Endothelial cell of umbilical vein (primary cell): ENCODE measurements at places on chromosomes 7 and 10.
A peak's percentile ranks its signal among the peaks of the same experiment; 100 is the strongest.

GRCh38 chr10:103583871-103584215 is 90.3 kb downstream of the NEURL1 start:
- DNase-seq, result no peak

DNA sequence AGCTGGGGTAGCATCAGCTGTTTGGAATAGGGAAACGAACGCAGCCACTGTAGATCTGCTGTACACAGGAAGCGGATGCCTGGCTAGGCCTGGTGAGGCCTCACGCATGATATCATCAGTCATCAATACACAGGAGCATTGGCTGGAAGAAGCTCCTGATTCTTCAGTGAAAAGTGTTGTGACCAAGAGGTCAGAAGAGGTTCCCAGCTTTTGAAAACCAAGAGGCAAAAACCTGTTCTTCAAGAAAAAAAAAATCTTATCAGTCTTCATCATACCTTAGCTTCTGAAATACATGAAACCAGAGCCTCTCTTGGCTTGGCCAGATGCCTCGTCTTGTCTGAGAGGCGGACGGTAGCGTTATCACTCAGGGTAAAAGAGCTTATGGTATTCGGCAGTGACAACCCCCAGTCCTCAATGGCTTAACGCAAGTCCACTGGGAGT is 139.3 kb upstream of the TCF7L2 start:
- no peak for DNase-seq

DNA sequence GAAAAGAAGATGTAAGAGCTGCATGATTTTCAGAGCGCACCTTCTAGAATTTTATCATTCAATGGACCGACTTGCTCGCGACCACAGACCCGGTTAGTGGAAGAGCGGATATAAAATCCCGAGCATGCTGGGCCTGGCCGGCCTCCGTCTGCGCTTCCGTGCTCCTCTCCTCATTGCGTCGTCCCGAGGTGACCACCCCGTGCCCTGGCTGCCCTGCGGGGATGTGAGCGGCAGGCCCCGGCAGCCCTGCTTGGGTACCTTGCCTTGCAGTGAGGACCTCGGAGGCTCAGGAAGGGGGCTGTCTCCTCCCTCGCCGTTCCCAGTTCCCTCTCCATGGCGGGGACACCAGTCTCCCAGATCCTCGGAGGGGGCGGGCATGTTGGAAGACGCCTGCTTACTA is 330.9 kb upstream of the SHH start:
- no peak for DNase-seq

DNA sequence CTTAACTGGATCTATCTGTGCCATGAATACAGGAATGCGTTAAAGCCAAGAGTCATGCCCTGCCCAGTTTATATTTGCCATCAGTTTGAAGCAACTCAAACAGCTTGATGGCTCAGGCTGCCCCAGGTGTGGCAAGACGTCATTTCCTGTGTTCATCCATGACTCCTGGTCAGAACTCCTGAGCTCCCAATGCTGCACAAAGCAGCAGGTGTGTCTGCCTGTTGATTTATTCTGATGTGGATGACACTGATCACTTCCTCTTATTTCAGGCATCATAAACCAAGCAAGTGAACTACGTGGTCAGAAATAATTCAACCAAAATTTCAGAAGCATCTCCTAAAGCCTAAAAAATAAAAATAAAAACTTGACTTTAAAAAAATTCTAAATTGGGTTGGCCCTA is 68.5 kb downstream of the EZH2 start:
- no peak for DNase-seq

GRCh38 chr10:44261296-44261695 is 123.6 kb downstream of the CXCL12 start:
- DNase-seq, result no peak

DNA sequence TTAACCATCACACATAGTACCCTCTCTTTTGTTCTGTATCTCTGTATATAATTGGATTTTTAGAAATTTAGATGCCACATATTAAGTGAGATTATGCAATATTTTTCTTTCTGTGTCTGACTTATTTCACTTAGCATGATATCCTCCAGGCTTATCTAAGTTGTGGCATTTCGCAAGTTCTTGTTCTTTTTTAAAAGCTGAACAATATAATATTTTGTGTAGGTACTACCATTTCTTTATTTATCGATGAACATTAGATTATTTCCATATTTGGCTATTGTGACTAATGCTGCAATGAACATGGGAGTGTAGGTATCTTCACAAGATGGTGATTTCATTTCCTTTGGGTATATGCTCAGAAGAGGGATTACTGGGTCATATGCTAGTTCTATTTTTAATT is 295.0 kb downstream of the SUGCT start:
- no peak for DNase-seq

DNA sequence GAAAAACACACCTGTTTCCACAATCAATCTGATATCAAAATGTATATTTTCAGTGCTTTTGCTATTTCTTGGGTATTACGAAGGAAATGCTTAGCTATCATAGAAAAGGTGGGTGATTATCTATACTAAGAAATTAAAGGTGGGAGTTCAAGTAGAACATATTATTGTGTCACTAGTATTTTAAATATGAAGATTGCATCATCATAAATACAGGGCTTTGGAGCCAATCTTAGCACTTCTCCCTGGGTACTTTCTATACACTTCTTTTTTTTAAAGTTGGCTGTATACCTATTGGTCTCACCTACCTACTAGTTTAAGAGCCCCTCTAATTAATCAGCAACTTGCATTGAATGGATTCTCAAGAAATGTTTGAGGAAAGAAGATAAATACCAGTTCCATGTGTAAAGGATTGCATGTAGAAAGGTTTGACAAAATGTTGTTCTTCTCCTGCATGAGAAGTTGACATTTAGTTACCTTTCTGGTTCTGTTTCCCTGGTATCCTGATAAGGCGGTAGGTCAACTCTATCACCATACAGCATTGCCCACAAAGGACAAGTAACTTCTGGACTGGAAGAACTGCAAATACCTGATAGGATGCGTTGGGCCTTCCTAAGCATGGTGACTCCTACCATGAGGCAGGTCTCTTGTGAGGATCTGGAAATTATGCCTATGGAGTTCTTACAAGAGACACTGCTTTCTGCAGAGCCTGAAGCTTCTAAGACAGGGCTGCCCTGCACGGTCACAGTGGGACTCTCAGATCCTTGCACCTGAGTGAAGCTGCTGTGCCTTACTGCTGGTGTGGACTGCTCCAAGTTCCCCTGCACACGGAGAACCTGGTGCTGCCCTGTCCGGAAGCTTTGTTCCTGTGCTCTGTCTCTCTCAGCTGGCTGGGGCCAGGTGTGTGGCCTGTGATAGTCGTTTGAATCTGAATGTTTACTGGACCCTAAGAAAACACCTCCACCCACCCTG is 32.1 kb upstream of the PDSS1 start:
- DNase-seq, result no peak

DNA sequence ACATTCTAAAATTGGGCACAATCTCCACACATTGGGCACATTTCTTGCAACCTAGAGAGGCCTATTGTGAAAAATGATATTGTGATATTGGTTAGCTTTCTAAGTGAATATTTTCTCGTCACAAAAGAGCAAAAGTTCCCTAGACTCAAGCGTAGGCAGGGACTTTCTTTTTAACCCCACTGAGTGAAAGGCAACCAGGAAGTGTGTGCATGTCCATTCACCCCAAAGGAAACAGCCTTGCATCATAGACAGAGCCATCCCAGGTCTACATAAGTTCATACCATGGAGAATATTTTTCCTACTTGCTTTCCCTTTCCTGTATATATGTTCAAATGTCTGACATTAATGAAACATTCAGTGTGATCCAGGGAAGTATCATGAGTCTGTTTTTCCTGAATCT is 84.2 kb upstream of the AGBL3 start:
- DNase-seq, result no peak

DNA sequence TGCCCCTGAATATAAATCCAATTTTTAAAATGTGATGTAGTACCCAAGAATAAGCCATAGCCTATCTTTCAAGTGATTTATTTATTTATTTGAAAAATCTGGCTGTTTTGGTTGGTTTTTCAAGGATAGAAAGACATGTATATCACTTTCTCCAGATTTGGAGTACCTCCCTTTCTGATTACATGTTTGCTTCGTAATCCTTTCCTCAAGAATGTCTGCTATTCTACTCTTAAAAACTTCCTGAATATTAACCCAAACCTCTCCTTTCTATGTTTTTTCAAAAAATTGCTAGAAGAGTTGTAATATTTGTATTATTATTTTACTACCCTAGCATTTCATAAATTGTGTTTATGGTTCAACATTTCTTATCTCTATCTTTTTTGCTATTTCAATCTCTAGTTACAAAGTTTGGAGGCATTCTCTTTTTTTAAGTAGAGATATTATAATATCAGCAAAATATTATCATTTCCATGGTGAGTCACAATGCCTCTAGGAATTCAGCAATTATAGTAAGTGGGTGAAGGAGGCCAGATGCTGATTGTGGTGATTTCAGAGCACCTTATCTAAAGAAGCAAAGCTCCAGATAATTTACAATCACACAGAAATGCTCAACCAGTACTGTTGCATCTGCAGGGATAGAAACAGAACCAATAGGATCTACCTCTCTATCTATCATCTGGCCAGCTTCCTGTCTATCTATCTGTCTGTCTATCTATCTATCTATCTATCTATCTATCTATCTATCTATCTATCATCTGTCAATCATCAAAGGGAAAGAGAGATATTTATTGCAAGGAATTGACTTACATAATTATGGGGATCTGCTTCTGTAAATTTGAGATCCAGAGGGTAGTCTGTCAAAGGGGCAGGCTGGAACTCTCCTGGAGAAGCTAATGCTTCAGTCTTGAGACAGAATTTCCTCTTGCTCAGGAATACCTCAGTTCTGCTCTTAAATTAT is 412.5 kb upstream of the SEMA3C start:
- DNase-seq, result peak; percentile 57

- DNase-seq, result no peak
Observed at GRCh38 chr7:473870-474604, 45.6 kb downstream of the PDGFA start.

- DNase-seq, result no peak
Observed at GRCh38 chr7:127680983-127681382, 29.0 kb downstream of the SND1 start.

GRCh38 chr7:119228482-119228881 is 1004.0 kb downstream of the ANKRD7 start:
- no peak for DNase-seq

GRCh38 chr7:141792526-141792925 is 2.5 kb downstream of the TAS2R5 start:
- no peak for DNase-seq

DNA sequence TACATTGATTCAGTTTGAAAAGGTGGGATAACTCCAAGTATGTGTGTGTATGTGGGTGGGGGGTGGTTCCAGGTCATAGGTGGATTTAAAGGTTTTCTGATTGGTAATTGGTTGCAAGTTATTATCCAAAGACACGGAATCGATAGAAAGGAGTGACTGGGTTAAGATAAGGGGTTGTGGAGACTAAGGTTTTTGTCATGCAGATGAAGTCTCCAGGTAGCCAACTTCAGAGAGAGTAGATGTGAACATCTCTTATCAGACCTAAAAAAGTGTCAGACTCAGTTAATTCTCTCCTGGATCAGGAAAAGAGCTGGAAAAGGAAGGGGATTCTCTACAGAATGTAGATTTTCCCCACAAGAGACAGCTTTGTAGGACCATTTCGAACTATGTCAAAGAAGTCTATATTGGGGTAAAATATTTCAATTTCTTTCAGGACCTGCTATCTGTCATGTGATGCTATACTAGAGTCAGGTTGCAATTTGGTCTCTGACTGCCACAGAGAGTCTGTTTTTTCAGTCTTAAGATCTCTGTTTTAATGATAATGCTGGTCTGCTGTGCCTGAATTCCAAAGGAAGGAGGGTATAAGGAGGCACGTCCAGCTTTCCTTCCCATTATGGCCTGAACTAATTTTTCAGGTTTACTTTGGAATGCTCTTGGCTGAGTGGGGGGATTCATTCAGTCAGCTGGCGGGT is 3.6 kb downstream of the C7orf57 start:
- DNase-seq, result no peak

DNA sequence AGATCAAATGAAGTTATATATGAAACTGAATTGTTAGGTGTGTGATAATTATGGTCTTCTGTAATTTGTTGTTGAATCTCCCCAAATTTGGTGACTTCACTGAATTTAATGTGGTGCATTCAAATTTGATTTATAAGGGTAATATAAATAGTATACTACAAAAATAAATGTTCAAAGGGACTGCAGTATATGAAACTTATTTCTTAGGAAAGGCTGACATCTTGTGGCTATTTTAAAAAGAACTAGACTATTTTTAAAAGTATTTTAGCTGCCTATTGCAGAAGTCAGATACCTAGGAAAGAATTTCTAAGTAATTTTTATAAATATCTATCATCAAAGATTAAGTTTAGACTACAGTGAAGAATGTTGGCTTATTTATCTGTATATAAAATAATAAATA is 36.6 kb downstream of the ATRNL1 start:
- peak; percentile 46 for DNase-seq

DNA sequence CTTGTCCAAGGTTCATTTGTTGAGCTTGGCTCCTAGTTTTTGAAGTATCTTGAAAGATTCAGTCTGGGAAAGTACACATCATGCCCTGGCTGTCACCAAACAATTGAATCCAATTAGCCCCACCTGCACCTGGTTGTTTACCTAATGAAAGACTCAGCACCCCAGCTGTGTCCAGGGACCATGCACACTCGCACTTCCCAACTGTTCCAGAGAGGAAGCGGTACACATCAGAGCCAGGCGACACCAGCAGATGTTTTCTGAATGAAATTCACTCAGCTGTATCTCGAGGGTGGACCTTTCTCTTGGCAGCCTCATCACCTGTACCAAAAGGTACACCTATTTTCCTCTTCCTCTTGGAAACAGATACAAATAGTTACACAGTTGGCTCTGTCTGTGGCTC is 216.4 kb upstream of the LRGUK start:
- DNase-seq, result no peak

GRCh38 chr10:43390333-43390732 is 18.7 kb downstream of the HNRNPF start:
- DNase-seq, result no peak

DNA sequence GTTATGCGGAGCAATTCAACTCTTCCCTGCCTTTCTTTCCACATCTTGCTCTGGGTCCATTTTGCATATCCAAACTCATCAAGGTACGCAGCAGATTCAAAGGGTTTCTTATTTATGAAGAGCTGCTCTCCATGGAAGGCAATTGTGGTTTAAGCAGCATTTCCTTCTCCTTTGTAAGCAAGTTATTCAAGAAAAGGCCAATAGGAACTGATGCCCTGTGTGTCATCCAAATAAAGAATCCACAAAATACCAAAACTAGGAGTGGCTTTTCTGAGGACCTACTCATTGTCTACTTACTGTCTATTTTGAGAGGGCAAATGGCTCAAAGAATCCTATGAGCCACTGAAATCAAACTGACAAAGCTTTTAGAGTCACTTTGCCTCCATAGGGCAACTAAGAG is 253.1 kb downstream of the PTEN start:
- no peak for DNase-seq

DNA sequence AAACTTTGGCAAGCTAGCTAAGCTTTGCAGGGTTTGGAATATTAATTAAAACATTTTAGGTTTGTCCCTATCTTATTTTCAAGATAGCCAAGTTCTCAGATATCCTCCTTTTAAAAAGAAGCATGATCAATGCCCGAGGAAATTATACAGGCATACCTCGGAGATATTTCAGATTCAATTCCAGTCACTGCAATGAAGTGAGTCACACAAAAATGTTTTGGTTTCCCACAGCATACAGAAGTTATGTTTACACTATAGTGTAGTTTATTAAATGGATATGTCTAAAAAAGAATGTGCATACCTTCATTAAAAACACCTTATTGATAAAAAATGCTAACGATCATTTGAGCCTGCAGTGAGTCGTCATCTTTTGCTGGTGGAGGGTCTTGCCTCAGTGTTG is 382.9 kb upstream of the NPVF start:
- DNase-seq, result no peak
